ENCODE measurements at places on chromosomes 2 and 18.

- no peak for DNase-seq
Measured at GRCh38 chr2:43131890-43132682, 94.3 kb downstream of the ZFP36L2 start.

DNA sequence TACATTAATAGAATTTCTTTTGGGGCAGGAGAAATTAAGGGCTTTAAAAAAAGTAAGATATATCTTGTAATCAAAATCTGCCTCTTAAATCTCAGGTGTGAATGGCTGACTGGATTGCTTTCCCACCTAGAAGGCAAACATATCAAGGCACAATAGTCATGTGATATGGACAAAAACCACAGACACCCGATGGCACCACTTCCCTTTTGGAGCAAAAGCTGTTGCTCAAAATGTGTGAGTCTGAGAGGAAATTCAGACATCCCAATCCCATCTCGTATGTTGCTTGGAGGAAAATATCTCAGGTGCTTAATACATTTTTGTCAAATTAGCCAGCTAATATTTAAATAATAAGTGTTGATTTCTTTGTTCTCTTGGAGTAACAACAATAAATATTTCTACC is 120.7 kb downstream of the KCNF1 start:
- no peak for DNase-seq

- DNase-seq, result peak; percentile 7
Measured at GRCh38 chr18:74739926-74740325, 142.3 kb downstream of the ZNF407 start.

- no peak for DNase-seq
Measured at GRCh38 chr2:140504601-140505000, 1626.2 kb downstream of the LRP1B start.

DNA sequence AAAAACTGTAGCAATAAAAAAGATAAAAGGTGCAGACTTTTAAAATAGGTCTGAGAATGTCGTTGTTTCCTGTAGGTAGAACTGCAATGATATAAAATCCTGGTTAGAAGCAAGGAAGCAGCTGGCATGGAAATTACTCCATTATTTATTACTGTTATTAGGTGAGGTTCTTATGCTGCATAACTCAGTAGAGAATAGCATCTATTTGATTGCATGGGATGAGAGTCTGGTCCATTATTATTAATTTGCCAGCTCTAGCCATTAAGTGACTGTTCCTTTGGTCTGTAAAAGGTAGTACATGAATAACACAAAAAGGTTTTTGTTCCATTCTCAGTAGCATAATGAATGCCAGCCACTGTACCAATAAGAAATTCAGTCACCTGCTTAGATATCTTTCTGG is 358.6 kb downstream of the RBM43 start:
- no peak for DNase-seq

DNA sequence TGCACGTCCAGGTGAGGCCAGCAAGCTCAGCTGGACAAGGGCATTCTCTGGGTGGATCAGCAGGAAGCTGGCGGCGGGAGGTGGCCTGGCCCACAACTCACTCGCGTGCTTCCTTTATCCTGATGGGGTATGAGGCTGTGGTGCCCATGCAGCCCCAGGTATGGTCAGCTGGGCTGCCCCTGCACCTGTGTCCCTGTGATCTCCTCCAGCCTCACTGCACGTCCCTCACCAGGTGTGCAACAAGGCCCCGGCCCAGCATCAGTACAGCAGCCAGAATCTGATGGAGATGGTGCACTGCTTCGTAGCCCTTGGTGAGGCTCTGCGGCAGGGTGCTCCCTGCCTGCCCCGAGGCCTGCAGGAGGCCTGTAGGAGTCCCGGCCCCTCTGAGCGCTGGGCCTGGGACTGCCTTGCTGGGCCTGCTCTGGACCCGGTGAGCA is 17.6 kb downstream of the MROH2A start:
- no peak for DNase-seq

- DNase-seq, result no peak
Measured at GRCh38 chr18:57627488-57627887, 5.9 kb upstream of the NARS1 start.

- peak; percentile 90 for DNase-seq
Measured at GRCh38 chr2:64114063-64114911, 29.9 kb downstream of the PELI1 start.

GRCh38 chr2:10346929-10347561 is 44.3 kb downstream of the HPCAL1 start:
- DNase-seq, result no peak
